ENCODE measurements at places on chromosomes 5 and 9. TPM values are rescaled to one million over a fixed set of nuclear protein-coding genes. Genes with fewer than 3 reads are reported as not detected.

The PHF24 gene
- polyA plus RNA-seq = 0.02 TPM

GRCh38 chr9:24793787-24794186 is 248.1 kb upstream of the IZUMO3 start:
- H3K27me3 ChIP-seq = no peaks in the 10 kb centered on the region
- no peak overlapping the region for H3K4me3 ChIP-seq
- no peak for DNase-seq
- no peaks in the 10 kb centered on the region for H3K4me1 ChIP-seq
- H3K27ac ChIP-seq = no peak overlapping the region
- no peaks in the 10 kb centered on the region for H3K36me3 ChIP-seq

- no peak for DNase-seq
- H3K4me1 ChIP-seq = peaks cover 7% of the 10 kb centered on the region
- no peak overlapping the region for H3K27ac ChIP-seq
Measured at GRCh38 chr9:104960662-104961061, 32.7 kb upstream of the ABCA1 start.

The FOXI1 gene
- polyA plus RNA-seq = not detected

DNA sequence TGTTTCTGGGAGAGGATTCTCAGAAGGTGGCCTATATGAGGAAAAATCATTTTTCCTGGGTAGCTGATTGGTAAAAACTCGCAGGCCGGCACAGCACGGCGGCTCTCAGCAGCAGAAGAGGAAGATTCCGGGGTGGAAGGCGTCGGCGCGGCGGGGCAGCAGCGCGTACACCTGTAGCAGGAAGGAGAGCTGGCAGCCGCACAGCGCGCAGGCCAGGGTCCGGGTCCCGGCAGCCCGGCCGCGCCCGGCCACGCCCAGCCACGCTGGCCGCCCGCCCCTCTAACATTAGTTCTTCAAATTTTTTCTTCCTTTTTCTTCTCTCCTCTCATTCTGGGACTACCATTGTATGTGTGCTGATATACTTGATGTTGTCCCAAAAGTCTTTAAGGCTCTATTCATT is 24.8 kb upstream of the ZNF618 start:
- no peak overlapping the region for H3K4me3 ChIP-seq
- H3K27ac ChIP-seq = no peak overlapping the region
- H3K27me3 ChIP-seq = peaks cover 14% of the 10 kb centered on the region
- no peaks in the 10 kb centered on the region for H3K36me3 ChIP-seq
- no peak for DNase-seq
- H3K4me1 ChIP-seq = no peaks in the 10 kb centered on the region

All from IMR-90 (cell line).